ENCODE measurements at places on chromosomes 13 and 19. TPM values are rescaled to one million over a fixed set of nuclear protein-coding genes. Genes with fewer than 3 reads are reported as not detected.

Gene KLK1
- 0.68 TPM for total RNA-seq

Gene DBP
- 14.2 TPM for total RNA-seq

Gene C13orf42
- not detected for total RNA-seq

Gene FBXO17
- total RNA-seq = 29.9 TPM

Gene ZNF582
- 3.0 TPM for total RNA-seq

Gene EHD2
- total RNA-seq = 2.9 TPM

Gene ETV2
- total RNA-seq = 1.3 TPM

Gene CBY2
- total RNA-seq = not detected

Gene OR7D2
- total RNA-seq = not detected

Gene RAB3A
- total RNA-seq = 4.2 TPM

Gene TSSK6
- total RNA-seq = 2.5 TPM

Gene PSPC1
- 90.9 TPM for total RNA-seq

Gene LILRA6
- not detected for total RNA-seq

Gene SHANK1
- 69.7 TPM for total RNA-seq

Gene RNF17
- total RNA-seq = not detected

Gene PPP6R1
- 108 TPM for total RNA-seq

Gene ZNF557
- total RNA-seq = 12.5 TPM

Gene PDX1
- total RNA-seq = not detected

Gene TOMM40
- 234 TPM for total RNA-seq

Gene DKKL1
- total RNA-seq = 1.2 TPM

Gene NANOS3
- 4.9 TPM for total RNA-seq

Gene CD22
- total RNA-seq = not detected

Gene KASH5
- 0.37 TPM for total RNA-seq

Gene PGLYRP2
- total RNA-seq = 4.7 TPM

Gene ZNF274
- total RNA-seq = 27.4 TPM

Gene ADGRE1
- total RNA-seq = 0.09 TPM

Gene KIR3DL2
- not detected for total RNA-seq

Gene CCDC70
- total RNA-seq = not detected

Gene LGALS4
- total RNA-seq = 0.81 TPM

Gene ZNF525
- 8.7 TPM for total RNA-seq

Gene VASP
- total RNA-seq = 102 TPM

Gene GSX1
- total RNA-seq = not detected

Gene RFX2
- total RNA-seq = 11.8 TPM

Gene SLC25A41
- 0.44 TPM for total RNA-seq

Gene APLP1
- 13.9 TPM for total RNA-seq

Gene MYH14
- total RNA-seq = 1.4 TPM

Gene IGSF23
- total RNA-seq = not detected

Gene SYT3
- 1.8 TPM for total RNA-seq

Gene ZMYM2
- 87.1 TPM for total RNA-seq

Gene HIPK4
- 0.15 TPM for total RNA-seq

Gene MICOS13
- 36.3 TPM for total RNA-seq

Gene KLK2
- not detected for total RNA-seq

All from A673 (cell line).